ENCODE measurements at places on chromosomes 4 and X. TPM values are rescaled to one million over a fixed set of nuclear protein-coding genes. Genes with fewer than 3 reads are reported as not detected.

The REELD1 gene
- total RNA-seq, result not detected

The CETN2 gene
- 12.5 TPM for total RNA-seq

The SAGE1 gene
- not detected for total RNA-seq

The FAT4 gene
- total RNA-seq, result 1.4 TPM

The TREX2 gene
- 0.42 TPM for total RNA-seq

The DIPK2B gene
- total RNA-seq, result 3.0 TPM

The VCX3B gene
- not detected for total RNA-seq

The CT45A2 gene
- not detected for total RNA-seq

The SLC25A4 gene
- 37.9 TPM for total RNA-seq

The CNGA1 gene
- 4.0 TPM for total RNA-seq

The WDR19 gene
- total RNA-seq, result 13.0 TPM

The CBLL2 gene
- total RNA-seq, result not detected

The LPAR4 gene
- total RNA-seq, result 0.27 TPM

The SSX4B gene
- not detected for total RNA-seq

The NPY1R gene
- 4.9 TPM for total RNA-seq

The EFHC2 gene
- 2.1 TPM for total RNA-seq

The HSD17B11 gene
- total RNA-seq, result 243 TPM

The TMSB15A gene
- 0.46 TPM for total RNA-seq

The DUSP21 gene
- total RNA-seq, result not detected

The PABPC5 gene
- total RNA-seq, result 0.31 TPM

The BGN gene
- 9.9 TPM for total RNA-seq

The CFAP99 gene
- total RNA-seq, result 0.73 TPM

The NWD2 gene
- total RNA-seq, result 1.2 TPM

The OTC gene
- total RNA-seq, result 5.8 TPM

The RTL5 gene
- 3.0 TPM for total RNA-seq

The EPGN gene
- not detected for total RNA-seq

The HPRT1 gene
- total RNA-seq, result 19.7 TPM

The EDA gene
- 2.3 TPM for total RNA-seq

The EDNRA gene
- total RNA-seq, result 1.3 TPM

The PCSK1N gene
- total RNA-seq, result 21.4 TPM

The C4orf51 gene
- not detected for total RNA-seq

The CFAP47 gene
- total RNA-seq, result not detected

The HSFX4 gene
- not detected for total RNA-seq

The SMIM43 gene
- 0.17 TPM for total RNA-seq

The NEXMIF gene
- 1.4 TPM for total RNA-seq

The PAGE5 gene
- total RNA-seq, result not detected

The ZNF141 gene
- total RNA-seq, result 19.5 TPM

The TEX13C gene
- not detected for total RNA-seq

The HMGB3 gene
- total RNA-seq, result 39.1 TPM

The GUCY1B1 gene
- 6.9 TPM for total RNA-seq

The ZAR1 gene
- not detected for total RNA-seq

The DSPP gene
- total RNA-seq, result not detected

The MAGEA1 gene
- not detected for total RNA-seq

The NAT8L gene
- total RNA-seq, result 0.06 TPM

The HSFX2 gene
- not detected for total RNA-seq

The NAP1L5 gene
- 1.2 TPM for total RNA-seq

The MRPL1 gene
- total RNA-seq, result 25.7 TPM

The KLHL13 gene
- 6.3 TPM for total RNA-seq

The RASSF6 gene
- total RNA-seq, result 27.4 TPM

The ANK2 gene
- 7.4 TPM for total RNA-seq

The SPON2 gene
- total RNA-seq, result 34.3 TPM

The ABCG2 gene
- total RNA-seq, result 32.5 TPM

The SPACA5 gene
- not detected for total RNA-seq

The LSM6 gene
- total RNA-seq, result 24.7 TPM

The NALF2 gene
- total RNA-seq, result 0.67 TPM

The TAF7L gene
- not detected for total RNA-seq

The HSPA4L gene
- 4.4 TPM for total RNA-seq

The GK2 gene
- total RNA-seq, result not detected

The IL2 gene
- not detected for total RNA-seq
